ENCODE measurements at places on chromosomes 4 and X.

- DNase-seq = no peak
Measured at GRCh38 chrX:133655275-133656265, 240.3 kb upstream of the GPC4 start.

DNA sequence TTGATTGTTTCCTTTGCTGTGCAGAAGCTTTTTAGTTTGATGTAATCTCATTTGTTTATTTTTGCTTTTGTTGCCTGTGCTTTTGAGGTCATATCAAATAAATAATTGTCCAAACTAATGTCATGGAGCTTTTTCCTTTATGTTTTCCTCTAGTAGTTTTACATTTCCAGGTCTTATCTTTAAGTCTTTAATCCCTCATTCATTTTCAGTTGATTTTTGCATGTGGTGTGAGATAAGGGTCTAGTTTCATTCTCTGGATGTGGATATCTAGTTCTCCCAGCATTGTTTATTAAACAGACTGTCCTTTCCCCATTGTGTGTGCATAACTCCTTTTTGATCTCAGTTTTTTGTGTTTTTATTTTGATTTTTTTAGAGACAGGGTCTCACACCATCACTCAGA lies 179.1 kb upstream of the STK26 start:
- DNase-seq = no peak

DNA sequence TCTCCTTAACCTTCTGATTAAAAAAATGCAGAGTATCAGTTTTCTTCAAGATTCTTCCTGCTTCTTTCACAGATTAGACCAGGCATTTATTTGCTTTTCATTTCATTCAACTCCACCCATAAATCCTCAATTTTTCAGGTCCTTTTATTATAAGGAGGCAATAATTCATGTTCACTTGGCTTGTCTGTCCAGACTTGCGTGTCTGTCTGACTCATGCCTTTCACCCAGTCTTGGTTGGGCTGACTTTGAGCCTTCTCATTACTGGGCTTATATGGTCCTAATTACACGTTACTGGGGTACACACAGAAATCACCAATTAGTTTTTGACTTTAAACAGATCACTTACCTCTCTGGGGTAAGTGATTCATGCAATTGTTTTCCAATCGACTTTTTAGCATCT lies 48.8 kb upstream of the GALNT7 start:
- peak; percentile 5 for DNase-seq

- peak; percentile 84 for DNase-seq
Measured at GRCh38 chr4:118981171-118981838, 92.7 kb downstream of the SYNPO2 start.

DNA sequence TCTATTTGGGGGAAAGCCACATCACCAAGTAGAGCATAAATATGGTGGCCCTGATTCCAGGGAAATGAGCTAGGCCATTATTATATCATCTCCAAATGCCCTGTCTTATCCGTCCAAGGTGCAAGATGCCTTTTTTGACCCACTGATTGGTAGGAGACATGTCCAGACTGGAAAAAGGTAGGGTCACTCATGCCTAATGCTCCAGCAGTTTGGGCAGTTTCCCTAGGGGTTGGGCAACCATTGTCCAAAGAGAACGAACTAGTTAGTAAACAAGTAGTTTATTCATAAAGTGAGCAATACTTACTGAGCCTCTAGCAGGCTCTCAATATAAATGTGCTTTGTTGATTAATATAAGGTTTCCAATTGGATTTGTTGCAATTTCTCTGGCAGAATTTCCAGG lies 6.2 kb downstream of the FHDC1 start:
- no peak for DNase-seq

DNA sequence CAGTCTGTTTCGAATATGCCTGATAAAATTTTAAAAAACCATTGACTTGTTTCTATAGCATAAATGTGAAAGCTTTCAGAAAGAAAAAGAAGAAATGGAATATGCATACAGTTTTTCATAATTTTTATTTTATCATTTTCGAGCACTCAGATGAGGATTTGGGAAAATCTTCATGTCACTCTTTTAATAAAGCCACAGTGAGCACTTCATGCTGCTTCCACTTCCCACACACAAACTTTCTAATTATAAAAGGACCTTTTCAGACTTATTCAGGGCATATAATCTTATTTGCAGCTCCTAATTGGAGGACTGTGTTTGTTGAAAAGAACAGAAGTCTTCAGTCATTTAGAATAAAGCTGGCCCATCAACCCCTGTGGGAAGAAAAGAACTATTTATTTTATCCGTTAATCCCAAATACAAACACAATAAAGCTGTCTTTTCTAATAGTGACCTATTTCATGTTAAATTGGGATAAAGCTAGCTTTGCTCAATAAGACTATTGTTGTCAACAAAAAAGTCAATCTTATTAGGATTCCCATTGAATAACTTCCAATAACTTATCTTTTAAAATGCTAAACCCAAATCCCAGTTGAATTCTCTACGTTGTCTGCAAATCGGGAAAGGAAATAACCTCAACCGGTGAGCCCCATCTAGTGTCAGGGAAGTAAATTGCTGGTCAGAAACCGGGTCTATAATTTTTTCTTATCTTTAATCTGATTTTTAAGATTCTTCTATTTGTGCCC lies 211.5 kb downstream of the PDGFRA start:
- DNase-seq = peak; percentile 49

- no peak for DNase-seq
Measured at GRCh38 chr4:181061787-181062186, 1181.4 kb upstream of the TENM3 start.

GRCh38 chr4:44351069-44351468 lies 97.5 kb downstream of the KCTD8 start:
- DNase-seq = peak; percentile 1

GRCh38 chr4:4775493-4776004 lies 83.9 kb upstream of the MSX1 start:
- DNase-seq = no peak

GRCh38 chrX:42515939-42516338 lies 262.0 kb downstream of the PPP1R2C start:
- DNase-seq = no peak

GRCh38 chrX:105829011-105829410 lies 6.7 kb downstream of the NRK start:
- DNase-seq = no peak

Measured in astrocyte of the hippocampus (primary cell).